H9 (cell line): ENCODE measurements at places on chromosomes 12 and 14.

DNA sequence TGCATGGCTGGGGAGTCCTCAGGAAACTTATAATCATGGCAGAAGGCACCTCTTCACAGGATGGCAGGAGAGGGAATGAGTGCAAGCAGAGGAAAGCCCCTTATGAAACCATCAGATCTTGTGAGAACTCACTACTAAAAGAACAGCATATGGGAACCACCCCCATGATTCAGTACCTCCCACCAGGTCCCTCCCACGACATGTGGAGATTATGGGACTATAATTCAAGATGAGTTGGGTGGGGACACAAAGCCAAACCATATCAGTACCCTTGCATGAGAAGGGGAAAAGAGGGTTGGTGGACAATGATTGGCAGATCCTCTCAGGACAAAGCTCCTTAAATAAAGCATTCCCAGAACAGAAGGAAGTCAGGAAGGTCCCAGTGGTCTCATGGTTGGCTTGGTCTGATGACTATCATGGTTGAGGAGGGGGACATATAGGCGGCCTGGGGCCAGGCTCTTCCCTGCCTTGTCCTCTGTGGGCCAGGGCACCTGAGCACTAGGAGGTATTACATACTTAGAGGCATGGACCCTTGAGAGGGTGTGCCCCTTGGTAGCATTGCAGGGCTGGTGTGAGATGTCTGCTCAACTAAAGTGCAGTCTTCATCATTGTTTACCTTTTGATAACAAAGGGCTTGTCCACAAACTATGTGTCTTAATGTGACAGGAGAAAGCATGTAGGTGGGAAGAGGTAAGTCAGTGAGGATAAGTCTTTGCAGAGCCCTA is 22.2 kb downstream of the HSD17B6 start:
- H3K36me3 ChIP-seq: peaks cover 26% of the 10 kb centered on the region
- no peak overlapping the region for H3K27ac ChIP-seq
- no peaks in the 10 kb centered on the region for H3K27me3 ChIP-seq
- DNase-seq: no peak
- H3K4me3 ChIP-seq: no peak overlapping the region
- no peaks in the 10 kb centered on the region for H3K4me1 ChIP-seq

DNA sequence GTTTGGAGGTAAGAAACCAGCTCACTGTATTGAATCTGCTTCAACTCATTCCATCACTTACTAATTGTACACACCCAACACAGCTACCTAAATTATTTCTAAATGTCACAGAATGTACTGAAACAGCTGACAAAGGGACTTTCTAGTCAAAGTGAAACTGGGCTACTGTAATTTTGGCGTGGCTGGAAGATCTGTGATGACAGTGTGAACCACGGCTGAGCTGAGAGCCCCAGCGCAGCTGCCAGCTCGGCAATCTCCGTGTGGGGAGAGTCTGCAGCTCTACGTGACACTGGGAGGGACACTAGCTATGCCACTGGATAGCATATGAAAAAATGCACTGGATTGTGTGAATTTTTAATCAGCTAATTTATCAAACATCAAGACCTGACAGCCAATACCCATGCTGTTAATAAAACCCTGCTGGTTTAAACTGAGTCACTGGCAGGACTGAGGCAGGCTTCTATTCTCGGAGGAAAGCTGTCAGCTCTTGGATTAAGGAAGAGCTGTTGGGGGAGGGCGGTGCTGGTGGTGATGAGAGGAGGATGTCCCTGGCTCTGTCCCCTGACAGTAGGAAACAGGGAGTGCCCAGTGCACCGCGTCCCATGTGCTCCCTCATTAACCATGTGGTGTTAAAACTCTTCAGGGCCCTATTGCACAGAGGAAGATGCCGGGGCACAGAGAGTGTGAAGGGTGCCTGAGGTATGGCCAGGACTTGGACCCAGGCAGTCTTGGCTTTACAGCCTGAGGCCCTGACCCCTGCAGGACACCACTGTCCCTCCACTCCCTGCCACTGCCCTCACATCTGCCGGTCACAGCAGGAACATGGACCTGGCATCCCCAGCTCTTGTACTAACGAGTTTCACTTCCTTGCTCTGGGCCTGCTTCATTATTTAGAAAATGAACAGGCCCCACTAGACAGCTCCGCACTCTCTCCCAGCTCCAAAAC is 13.3 kb downstream of the SLC15A4 start:
- no peaks in the 10 kb centered on the region for H3K4me1 ChIP-seq
- H3K36me3 ChIP-seq: peaks cover 62% of the 10 kb centered on the region
- no peaks in the 10 kb centered on the region for H3K27me3 ChIP-seq

- H3K4me1 ChIP-seq: no peaks in the 10 kb centered on the region
- peak within 1 kb of the TSS; percentile 92 for H3K4me3 ChIP-seq
- DNase-seq: peak; percentile 52
- H3K27ac ChIP-seq: no peak within 1 kb of the TSS
Observed at GRCh38 chr14:95319312-95320077, at the start of gene CLMN. TSS of gene CLMN (minus strand) at chr14:95319908. CDS start at chr14:95319792, 116 bp downstream.

DNA sequence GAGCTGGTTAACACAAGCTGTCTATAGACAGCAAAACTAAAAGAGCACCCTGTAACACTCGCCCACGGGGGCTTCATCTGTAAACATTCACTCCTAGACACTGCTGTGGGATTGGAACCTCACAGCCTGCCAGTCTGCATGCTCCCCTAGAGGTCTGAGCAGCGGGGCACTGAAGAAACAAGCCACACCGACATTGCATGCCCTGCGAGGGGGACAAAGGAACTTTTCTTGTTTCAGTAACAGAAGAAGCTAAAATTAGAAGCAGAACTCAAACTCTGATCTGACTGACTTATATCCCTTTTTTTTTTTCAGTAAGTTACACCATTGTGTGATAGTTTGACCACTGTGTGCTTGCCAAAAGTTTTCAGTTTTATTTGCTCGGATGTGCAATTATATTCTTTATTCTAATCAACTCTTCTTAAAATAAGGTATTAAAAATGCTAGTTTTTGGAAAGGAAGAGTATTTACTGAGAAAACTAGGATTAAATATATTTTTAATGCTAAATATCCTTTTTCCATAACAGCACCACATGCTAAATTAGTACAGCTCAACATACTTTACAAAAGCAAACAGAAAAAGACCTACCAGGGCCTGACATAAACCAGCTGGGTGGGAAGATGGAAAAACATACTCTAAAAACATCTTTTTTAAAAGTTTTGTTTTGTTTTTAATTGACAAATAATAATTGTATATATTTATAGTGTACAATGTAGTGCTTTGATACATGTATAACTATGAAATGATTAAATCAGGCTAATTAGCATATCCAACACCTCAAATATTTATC is 100.2 kb downstream of the EPS8 start:
- no peaks in the 10 kb centered on the region for H3K36me3 ChIP-seq
- H3K27me3 ChIP-seq: no peaks in the 10 kb centered on the region
- no peak overlapping the region for H3K4me3 ChIP-seq
- DNase-seq: peak; percentile 38
- peaks cover 5% of the 10 kb centered on the region; the same call in 1 of the 2 replicates for H3K4me1 ChIP-seq

DNA sequence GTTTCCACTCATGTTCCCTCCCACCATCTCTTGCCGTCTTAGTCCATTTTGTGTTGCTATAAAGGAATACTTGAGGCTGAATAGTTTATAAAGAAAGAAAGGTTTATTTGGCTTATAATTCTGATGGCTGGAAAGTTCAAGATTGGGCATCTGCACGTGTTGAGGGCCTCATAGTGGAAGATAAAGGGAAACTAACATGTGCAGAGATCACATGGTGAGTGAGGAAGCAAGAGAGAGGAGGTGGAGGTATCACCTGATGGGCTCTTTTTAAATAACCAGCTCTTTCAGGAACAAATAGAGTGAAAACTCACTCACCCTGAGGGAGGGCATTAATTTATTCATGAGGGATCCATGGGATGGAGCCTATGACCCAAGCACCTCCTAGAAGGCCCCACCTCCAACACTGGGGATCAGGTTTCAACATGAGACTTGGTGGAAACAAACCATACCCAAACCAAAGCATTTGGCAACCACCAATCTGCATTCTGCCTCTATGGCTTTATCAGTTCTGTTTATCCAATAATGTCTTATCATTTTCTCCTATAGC is 29.5 kb downstream of the MYO1H start:
- DNase-seq: peak; percentile 77
- H3K27ac ChIP-seq: no peak overlapping the region
- no peaks in the 10 kb centered on the region for H3K4me1 ChIP-seq
- H3K4me3 ChIP-seq: no peak overlapping the region
- no peaks in the 10 kb centered on the region for H3K36me3 ChIP-seq
- H3K27me3 ChIP-seq: no peaks in the 10 kb centered on the region

GRCh38 chr12:84073401-84073800 is 839.2 kb downstream of the SLC6A15 start:
- no peaks in the 10 kb centered on the region for H3K4me1 ChIP-seq
- no peaks in the 10 kb centered on the region for H3K36me3 ChIP-seq
- H3K27ac ChIP-seq: no peak overlapping the region
- H3K27me3 ChIP-seq: no peaks in the 10 kb centered on the region
- no peak overlapping the region for H3K4me3 ChIP-seq

DNA sequence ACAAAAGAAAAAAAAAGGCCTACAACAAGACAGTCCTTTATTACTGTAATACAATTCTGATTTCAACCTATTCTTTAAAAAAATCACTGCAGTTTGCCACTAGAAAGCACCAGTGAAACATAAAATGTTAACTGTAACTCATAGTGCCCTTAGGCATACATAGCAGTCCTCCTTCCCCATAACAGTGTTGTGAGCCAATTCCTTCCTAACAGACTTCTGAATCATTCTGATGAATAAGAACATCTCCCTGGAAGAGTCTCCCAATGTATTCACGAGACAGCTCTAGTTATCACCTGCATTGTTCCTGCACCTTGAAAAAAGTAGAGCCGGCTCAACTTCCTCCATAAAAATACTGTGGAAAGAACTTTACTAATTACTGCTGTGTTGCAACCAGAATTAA is 213.6 kb upstream of the FSCB start:
- no peak overlapping the region for H3K27ac ChIP-seq
- H3K4me1 ChIP-seq: no peaks in the 10 kb centered on the region
- no peaks in the 10 kb centered on the region for H3K27me3 ChIP-seq
- H3K36me3 ChIP-seq: peaks cover 6% of the 10 kb centered on the region; the same call in 2 of the 3 replicates

DNA sequence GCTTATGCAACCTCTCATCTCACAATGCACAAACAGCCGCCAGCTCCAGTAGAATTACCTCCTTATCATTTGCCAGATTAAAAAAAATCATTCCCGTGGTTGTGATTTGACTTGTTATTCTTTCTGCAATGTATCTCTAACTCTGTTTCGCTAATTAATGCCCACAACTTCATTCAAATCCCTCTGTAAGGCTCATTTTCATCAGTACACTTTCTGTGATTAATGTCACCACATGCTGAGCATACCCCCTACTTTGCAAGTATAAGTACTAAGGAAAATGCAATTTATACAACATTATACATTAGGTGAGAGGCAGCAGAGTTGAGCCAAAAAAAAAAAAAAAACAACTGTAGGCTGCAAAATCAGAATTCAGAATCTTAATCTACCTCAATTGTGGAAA is 166.0 kb downstream of the FSCB start:
- no peaks in the 10 kb centered on the region for H3K36me3 ChIP-seq
- H3K4me3 ChIP-seq: no peak overlapping the region
- no peak for DNase-seq
- H3K27ac ChIP-seq: no peak overlapping the region
- H3K27me3 ChIP-seq: no peaks in the 10 kb centered on the region

DNA sequence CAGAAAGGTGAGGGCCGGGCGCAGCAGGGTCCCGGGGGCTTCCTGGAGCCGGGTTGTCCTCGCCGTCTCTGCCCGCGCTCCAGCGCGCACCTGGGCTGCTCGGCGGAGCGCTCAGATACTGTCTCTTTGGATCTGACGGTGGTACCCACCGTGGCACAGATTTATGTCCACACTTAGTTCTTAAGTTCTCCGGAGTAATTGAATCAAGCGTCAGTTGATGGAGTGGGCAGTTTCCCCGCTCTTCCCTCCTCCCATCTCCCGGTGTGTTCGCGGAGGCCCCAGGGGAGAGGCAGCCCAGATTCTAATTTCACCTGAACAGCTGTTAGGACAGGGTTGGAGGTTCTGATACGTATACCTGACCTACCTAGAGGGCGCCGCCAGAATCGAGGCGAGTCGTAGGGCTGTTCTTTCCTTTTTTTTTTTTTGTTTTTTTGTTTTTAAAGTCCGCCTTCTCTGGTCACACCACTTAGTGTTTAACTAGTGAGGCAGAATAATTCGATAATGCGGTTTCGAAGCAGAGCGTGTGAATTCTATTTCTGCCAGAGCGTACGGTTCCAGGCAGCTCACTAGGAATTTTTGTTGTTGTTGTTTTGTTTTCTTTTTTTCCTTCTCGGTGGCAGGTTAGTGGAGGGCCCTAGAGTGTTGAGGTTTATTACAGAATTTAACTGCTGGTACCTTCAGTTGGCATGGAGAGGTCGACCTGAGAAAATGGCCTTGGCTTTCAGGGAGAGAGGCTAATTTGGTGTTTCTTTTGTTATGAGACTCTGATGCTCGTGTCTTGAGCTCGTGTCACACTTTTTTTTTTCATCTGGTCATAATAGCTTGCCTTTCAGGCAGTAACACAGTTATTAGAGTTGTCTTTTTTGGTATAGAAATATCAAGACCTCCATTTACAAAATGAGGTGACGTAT is 22.3 kb upstream of the GNS start:
- peak overlapping the region; percentile 86 for H3K4me3 ChIP-seq
- H3K27me3 ChIP-seq: peaks cover 17% of the 10 kb centered on the region; the same call in 1 of the 2 replicates
- H3K27ac ChIP-seq: no peak overlapping the region
- peak; percentile 56 for DNase-seq
- H3K4me1 ChIP-seq: no peaks in the 10 kb centered on the region
- peaks cover 3% of the 10 kb centered on the region; the same call in 1 of the 3 replicates for H3K36me3 ChIP-seq

DNA sequence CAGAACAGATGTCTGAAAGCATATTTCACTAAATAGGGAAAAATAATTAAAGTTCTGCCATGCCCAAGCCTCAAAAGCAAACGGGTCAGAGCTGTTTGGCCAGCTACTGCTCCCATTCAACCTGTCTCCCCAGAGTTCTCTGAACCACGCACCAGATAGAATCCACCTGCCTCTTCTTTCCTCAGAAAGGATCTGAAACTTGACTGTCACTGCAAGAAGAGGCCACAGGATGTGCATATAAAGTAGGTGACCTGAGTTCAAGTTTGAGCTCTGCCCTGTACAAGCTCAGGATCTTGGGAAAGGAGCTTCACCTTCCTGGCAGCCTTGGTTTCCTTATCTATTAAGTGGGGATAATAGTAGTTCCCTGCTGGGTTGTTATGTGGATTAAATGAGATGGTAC is 91.8 kb downstream of the NUAK1 start:
- no peak overlapping the region for H3K27ac ChIP-seq
- H3K4me1 ChIP-seq: no peaks in the 10 kb centered on the region
- no peak overlapping the region for H3K4me3 ChIP-seq
- no peaks in the 10 kb centered on the region for H3K27me3 ChIP-seq
- H3K36me3 ChIP-seq: no peaks in the 10 kb centered on the region
- no peak for DNase-seq

DNA sequence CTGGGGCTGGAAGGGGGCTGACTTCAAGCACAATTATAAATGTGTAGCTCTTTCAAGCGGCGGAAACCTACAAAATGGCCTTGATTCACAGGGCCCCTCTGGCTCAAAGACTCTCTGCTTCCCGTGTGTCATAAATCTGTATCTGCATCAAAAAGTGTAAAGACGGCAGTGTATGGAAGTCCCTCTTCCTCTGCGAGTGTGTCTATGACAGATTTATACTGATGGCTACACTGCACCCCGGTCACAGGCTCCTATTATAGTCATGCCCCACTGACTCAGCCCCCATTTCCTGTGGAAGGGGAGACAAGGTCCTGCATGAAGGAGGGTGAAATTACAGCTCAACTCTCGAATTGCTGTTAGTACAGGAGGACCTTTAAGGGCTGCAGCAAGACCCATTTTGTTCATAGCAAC is 68.6 kb downstream of the HMGA2 start:
- no peak overlapping the region for H3K27ac ChIP-seq
- no peak for DNase-seq
- H3K4me3 ChIP-seq: no peak overlapping the region
- H3K4me1 ChIP-seq: peaks cover 29% of the 10 kb centered on the region
- peaks cover under 1% of the 10 kb centered on the region; the same call in 1 of the 2 replicates for H3K36me3 ChIP-seq

GRCh38 chr12:85058339-85058738 is 22.2 kb downstream of the LRRIQ1 start:
- DNase-seq: no peak
- no peak overlapping the region for H3K4me3 ChIP-seq
- no peaks in the 10 kb centered on the region for H3K36me3 ChIP-seq
- no peaks in the 10 kb centered on the region for H3K4me1 ChIP-seq
- no peaks in the 10 kb centered on the region for H3K27me3 ChIP-seq
